Activated T-cell treated with anti-CD3 and anti-CD28 coated beads for 48 hours (primary cell): ENCODE measurements at places on chromosomes 2 and 18.
A peak's percentile ranks its signal among the peaks of the same experiment; 100 is the strongest.

DNA sequence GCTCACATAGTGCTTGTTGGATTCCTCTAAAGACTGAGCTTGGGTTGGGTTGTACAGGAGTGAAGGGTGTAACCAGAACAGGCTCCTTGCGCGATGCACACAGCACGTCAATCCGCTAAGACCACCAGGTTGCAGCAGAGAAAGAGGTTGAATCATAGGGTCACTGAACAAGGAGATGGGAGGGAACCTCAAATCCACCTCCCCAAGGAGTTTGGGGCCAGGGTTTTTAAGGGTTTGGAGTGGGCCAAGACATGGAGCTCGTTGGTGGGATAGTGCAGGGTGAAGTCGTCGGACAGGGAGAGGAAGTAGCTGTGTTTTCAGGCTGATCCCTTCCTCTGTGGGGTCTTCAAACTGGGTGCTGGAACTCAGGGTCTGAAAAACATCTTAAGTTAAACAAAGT lies 20.8 kb upstream of the MTCL1 start:
- DNase-seq: no peak

DNA sequence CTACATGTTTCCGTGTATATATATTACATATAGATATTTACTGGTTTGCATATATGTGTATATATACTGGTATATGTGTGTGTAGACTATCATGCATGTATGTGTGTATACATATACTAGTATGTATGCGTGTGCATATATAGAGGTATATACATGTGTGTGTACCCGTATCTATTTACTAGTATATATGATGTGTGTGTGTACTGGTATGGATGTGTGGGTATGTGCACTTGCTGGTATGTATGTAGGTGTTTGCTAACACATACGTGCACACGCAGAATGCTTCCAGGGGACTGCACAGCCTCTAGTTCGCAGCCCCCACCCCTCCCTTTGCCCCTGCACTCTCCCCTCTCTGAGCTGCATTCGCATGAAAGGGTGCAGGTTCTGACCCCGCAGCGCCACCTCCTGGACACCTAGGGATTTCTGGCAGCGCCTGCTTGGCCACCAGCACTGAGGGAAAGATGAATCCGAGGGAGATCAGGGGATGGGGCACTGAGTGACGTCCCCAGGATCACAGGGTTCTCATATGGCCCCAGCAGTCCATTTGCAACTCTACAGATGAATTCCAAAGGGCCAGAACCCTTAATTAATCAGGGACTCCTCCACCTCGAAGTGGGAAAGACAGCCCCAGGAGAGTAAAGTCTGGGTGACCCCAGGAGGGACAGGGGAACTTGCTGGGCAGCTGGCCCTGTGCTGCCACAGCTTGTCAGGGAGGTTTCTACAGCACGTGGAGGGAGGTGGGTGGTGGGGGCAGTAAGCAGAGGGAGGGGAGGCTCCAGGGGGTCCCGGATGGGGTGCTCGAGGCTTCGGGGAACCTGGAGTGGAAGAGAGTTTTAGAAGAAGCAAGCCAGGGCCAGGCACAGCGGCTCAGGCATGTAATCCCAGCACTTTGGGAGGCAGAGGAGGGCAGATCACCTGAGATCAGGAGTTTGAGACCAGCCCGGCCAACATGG lies 66.8 kb upstream of the ASAP2 start:
- peak; percentile 64 for DNase-seq

DNA sequence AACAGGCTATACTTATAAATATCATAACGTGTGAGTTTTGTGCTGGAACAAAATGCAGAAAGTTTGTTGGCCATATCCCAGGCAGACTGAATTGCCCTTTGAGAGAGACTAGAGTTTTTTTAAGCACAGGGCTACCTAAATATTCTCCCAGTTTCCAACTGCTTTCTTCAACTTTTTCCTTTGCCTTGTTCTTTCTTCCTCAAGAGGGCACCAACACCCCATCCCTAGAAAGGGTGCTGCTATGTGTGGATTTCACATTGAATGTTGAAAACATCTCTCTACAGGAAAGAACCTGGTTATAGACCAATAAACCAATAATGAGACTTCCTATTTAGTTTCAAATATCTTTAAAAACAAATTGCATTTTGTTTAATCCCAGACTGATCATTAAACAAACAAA lies 87.9 kb downstream of the ICOS start:
- DNase-seq: no peak

- no peak for DNase-seq
Measured at GRCh38 chr18:22625406-22625805, 207.7 kb upstream of the CTAGE1 start.

DNA sequence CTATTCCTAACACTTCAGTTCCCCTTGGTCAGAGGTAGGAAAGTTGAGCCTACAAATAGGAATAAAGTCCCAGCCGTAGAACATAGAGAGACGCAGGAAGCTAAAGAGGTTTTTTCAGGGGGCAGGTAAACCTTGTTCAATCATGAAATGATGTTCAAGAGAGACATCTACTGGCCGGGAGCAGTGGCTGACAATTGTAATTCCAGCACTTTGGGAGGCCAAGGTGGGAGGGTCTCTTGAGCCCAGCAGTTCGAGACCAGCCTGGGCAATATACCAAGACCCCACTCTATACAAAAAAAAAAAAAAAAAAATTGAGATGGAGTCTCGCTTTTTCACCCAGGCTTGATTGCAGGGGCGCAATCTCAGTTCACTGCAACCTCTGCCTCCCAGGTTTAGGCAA lies 66.7 kb upstream of the DNAJC10 start:
- DNase-seq: no peak

DNA sequence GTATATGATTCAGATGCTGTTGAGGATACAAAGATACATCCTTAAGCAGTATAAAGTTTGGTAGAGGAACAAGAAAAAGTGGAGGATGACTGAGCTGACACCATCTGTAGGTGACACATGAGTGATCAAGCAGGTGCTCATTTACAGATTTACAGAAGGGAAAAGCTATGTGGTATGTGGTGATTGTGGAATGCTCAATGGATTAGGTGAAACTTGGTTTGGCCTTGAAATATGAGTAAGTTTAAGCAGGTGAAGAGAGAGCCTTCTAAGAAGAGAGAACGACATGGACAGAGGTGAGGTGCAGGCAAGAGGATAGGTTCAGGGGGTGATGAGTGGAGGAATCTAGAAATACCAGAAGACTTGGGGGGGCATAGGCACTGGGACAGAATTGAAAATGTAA lies 5.9 kb downstream of the ASXL3 start:
- no peak for DNase-seq

DNA sequence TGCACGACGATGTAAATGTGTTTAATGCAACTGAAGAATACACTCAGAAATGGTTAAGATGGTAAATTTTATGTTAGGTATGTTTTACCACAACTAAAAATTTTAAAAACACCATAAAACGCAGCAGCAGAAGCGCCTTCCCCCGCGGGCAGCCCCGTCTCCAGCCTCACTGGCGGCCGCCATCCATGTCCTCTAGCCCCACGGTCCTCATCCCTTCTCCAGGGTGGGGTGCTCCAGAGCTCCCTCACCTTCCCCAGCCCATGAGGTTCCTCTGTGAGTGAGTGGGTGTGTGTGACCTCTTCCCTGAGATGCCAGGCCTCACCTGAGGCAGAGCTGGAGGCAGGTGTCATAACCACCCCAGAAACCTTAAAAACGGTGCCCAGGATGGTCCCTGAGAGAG lies 17.0 kb downstream of the INHBB start:
- DNase-seq: no peak

GRCh38 chr2:219002395-219003266 lies 9.4 kb upstream of the CRYBA2 start:
- DNase-seq: peak; percentile 58

DNA sequence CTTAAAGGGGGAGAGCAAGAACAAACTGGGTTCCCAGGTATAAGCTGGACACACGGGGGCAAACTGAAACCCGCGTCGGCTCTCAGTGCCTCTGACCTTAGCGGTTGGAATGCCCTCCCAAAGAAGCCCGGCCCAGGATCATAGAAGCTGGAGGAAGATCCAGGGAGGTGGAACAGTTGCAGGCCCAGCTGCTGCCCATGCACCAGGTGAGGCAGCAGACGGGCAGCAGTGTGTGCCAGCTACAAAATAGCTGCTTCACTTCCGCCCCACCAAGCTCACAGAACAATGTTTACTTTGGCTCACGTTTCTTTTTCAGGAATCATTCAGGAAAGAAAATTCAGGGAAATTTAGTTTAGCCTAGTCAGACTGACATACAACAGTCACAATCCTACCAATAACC lies 3.9 kb upstream of the ERMN start:
- DNase-seq: no peak

DNA sequence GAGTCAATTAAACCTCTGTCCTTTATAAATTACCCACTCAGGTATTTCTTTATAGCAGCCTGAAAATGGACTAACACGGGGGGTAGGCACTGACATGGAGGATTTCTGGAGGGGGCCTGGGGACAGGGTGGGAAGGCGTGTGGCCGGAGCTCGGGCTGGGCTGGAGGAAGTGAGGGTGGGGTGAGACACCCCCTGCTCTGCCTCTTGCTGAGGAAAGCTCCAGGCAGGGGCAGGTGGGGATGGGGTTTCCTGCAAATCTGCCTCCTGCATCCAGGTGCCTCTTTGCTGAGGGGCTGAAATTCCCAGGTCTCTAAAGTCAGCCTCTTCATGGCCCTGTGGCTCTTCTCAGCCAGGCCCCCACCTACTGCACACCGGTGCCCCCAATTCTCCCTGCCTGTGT lies 25.7 kb upstream of the OTOS start:
- no peak for DNase-seq

DNA sequence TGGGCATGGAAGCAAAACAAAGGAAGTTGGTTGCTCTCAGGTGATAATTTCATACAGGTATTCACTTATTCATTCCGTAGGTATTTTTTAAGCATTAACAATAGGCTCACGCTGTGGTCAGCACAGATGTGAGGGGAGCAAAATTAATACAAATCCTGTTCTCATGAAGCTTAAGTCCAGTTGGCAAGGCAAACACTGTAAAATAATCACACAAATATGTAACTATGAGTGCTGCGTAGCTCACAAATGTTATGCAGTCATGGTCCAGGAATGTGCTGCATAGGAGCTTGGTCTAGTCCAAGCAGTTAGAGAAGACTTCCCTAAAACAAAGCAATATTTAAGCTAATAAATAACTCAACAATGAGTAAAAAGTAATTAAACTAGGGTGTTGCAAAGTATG lies 23.9 kb downstream of the SP5 start:
- no peak for DNase-seq

DNA sequence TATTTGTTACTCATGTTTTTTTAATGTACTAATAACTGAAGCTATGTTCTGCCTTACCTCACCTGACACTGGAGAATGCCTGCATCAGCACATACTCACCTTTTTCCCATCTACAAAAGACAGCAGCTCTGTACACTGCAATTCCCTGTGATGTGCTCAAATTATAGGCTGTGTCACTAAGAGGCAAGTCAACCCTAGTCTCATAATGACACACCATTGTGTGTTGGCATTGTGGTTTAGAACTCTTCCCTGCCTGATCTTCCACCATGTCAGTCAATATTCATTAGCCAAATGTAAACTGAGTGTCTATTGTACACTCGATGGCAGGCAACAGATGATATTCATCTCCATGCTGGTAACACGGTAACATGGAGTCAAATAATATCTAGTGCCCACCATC lies 332.1 kb upstream of the TCF4 start:
- no peak for DNase-seq

- no peak for DNase-seq
Measured at GRCh38 chr2:197986977-197987376, 182.6 kb downstream of the PLCL1 start.

DNA sequence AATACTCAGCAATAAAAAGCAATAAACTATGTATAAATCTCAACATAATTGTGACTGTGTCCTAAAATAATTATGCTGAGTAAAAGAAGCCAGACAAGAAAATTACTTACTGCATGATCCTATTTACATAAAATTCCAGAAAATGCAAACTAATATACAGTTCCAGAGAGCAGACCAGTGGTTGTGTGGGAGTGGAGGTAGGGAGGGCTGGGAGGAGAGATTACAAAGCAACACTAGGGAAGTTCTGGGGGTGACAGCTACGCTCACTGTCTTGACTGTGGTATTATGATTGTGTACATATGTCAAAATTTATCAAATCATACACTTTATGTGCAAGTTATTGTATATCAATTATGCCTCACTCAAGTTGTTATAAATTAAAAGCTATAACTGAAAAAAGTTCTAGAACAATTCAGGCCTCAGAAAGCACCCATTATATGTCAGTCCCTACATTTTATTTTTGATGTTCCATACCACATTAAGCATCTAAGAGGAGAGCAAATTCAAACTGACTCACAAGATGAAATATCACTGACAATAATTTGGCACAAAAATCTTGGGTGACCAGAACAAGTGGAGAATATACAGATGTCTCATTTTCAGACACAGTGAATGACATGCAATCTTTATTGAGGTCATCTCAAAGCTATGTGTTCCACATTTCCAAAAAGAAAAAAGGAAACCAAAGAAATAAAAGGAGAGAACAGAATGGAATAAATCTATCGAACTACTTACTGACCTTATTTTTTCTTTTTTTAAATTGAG lies 85.1 kb downstream of the ANTXR1 start:
- DNase-seq: no peak

DNA sequence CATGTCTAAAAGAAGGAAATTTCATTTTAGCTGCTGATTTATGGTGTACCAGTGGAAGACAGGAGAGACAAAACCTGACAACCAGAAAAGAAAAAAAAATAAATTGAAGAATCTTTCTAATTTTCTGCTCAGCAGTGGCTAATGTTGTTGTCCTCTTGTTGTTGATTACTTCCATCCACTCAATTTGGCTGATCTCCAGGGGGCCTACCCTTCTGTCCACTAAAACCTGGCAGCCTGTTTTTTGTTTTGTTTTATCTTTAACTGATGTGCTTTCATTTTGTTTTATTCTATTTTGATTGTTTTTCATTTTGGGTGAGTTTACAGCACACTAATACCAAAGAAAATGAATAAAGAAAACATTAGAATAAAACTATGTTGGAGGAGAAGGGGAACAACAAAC lies 27.4 kb downstream of the TFPI start:
- DNase-seq: no peak

GRCh38 chr2:100745604-100746003 lies 74.3 kb upstream of the NPAS2 start:
- DNase-seq: no peak

DNA sequence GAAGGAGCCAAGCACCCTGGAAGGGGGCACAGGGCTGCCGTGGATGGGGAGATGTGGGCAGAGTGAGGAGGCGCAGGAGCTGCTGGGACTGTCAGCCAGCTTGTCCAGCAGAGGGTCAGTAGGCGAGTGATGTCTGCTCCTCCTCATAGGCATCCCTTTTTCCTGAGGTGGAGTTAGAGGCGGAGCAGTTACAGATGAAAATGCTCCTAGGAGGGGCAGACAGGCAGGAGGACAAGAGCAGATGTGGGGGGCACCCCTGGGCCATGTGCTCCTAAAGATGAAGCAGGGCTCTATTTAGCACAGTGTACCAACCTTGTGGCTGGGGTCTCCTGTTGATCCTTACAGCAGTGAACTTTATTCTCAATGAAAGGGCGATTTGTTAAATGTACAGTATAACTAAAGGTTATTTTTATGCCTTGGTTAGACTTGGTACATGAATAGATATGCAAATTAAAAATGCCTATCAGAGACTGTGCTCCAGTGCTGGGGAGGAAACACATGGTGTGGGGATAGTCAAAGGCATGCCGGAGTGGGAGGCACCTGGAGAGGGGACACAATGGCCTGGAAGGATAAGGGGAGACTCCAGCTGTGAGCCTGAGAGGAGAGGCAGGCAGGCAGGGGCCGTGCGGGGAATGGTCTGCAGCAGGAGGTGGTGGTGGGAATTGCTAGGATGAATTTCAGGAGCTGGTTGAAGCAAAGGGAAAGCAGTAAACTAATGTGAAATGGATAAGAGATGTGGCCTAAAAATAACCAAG lies 175.3 kb downstream of the CLIP4 start:
- DNase-seq: no peak

- DNase-seq: no peak
Measured at GRCh38 chr2:152405206-152406118, 70.5 kb downstream of the FMNL2 start.

- DNase-seq: no peak
Measured at GRCh38 chr18:41244591-41245037, 710.4 kb upstream of the PIK3C3 start.
